ENCODE measurements at places on chromosomes 7 and 10. TPM values are rescaled to one million over a fixed set of nuclear protein-coding genes. Genes with fewer than 3 reads are reported as not detected.

DNA sequence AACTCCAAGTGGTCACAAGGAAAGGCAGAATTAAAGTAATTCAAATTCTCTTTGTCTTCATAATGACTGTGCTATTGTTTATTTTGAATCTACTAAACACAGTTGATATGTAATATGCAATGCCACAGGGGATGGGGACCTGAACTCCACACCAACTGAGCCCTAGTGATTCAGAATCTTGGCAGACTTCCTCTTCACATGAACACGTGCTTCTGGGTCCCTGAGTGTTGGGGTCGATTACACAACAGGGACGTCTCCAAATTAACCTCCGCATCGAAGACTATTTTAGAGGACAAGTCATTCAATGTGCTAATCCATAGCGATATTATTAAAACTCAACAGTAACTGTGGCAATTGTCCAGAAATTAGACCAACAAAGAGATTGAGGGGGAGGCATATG, 95.3 kb upstream of the CARD11 start:
- H3K27ac ChIP-seq = no peak overlapping the region
- H3K4me1 ChIP-seq = no peaks in the 10 kb centered on the region
- H3K27me3 ChIP-seq = no peaks in the 10 kb centered on the region
- H3K4me3 ChIP-seq = no peak overlapping the region
- H3K36me3 ChIP-seq = no peaks in the 10 kb centered on the region

GRCh38 chr7:128053023-128053422, 21.8 kb upstream of the LRRC4 start:
- no peak overlapping the region for H3K27ac ChIP-seq
- H3K36me3 ChIP-seq = no peaks in the 10 kb centered on the region
- H3K4me1 ChIP-seq = peaks cover 9% of the 10 kb centered on the region
- no peaks in the 10 kb centered on the region for H3K27me3 ChIP-seq

The CEP55 gene
- 1.4 TPM for total RNA-seq

DNA sequence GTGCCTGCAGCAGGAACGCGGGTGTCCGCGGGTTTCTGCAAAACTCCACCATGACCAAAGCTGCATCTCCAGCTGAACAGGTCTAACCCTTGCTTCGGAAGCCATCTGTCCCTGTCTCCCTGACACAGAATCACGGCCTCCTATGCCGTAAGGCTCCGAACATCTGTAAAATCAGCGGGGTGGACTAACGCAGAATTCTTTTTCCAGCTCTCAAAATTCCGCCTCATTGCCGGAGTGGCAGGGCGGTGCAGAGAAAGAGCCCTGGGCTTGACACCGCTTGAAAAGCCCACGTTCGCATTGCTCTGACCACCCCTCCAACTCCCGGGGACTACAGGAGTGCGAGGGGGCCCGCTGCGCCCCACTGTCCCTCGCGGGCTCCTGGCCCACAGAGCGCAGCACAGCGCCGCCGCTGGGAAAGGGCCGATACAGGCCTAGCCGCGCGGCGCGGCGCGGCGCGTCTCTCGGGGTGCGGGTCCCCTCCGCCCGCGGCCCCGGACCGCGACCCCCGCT, 409 bp downstream of the DNMBP start:
- H3K36me3 ChIP-seq = no peaks in the 10 kb centered on the region
- peak overlapping the region; percentile 82 for H3K4me3 ChIP-seq
- H3K27me3 ChIP-seq = no peaks in the 10 kb centered on the region
- peak; percentile 75 for DNase-seq
- peaks cover 43% of the 10 kb centered on the region for H3K4me1 ChIP-seq
- H3K27ac ChIP-seq = peak overlapping the region; percentile 82

DNA sequence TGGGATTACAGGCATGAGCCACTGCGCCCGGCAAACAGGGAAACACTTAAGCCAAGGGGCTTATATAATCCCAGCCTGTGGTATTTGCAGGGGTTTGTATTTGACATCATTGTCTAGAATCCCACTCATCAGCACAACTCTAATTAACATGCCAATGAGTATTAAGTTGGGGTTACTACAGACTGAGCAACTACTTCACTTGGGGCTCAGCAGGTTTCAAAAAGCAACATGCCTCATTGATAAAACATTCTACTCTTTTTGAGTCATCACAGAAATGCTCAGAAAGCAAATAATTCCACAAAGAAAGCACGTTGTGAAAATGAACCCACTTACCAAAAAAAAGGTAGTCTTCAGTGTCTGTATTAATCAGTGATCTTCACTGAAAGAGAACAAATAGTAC, 236.9 kb upstream of the CELF2 start:
- no peak overlapping the region for H3K27ac ChIP-seq
- DNase-seq = no peak
- no peaks in the 10 kb centered on the region for H3K36me3 ChIP-seq
- H3K4me1 ChIP-seq = peaks cover 8% of the 10 kb centered on the region
- H3K4me3 ChIP-seq = no peak overlapping the region

DNA sequence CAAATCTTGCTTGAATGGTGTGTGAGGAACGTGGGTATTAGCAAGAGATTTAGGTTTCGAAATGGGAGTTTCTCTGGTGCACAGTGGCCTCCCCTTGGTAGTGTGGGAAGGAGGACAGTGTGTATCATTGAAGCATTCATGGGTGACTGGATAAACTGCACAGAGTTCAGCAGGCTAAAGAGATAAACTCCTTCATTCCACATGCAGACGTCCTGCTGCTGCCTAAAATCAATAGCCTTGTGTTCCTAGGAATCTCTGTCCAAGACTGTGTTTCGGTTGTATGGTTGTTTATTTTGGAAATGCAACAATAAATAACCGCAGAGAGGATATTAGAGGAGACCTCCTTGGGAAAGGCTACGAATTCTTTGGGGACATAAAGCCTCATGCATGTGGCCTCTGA, 100.9 kb upstream of the FAM171A1 start:
- no peaks in the 10 kb centered on the region for H3K27me3 ChIP-seq
- no peak overlapping the region for H3K4me3 ChIP-seq
- no peak for DNase-seq

The WDR86 gene
- 4.4 TPM for total RNA-seq

DNA sequence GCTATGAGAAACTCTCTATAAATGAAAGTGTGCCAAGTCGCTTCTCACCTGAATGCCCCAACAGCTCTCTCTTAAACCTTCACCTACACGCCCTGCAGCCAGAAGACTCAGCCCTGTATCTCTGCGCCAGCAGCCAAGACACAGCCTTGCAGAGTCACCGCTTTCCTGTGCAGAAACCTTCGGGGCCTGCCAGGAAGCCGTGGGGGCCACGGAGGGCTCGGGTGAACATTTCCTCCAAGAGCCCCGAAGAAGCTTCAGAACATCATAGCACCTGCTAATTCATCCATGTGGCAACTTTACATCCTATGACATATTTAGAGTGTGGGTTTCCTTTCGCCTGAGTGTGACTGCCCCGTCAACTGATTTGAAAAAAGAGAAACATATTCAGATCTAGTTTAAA, 55.7 kb upstream of the PRSS58 start:
- no peak overlapping the region for H3K27ac ChIP-seq
- H3K27me3 ChIP-seq = no peaks in the 10 kb centered on the region
- H3K4me3 ChIP-seq = no peak overlapping the region

The AGMO gene
- not detected for total RNA-seq

GRCh38 chr7:150854066-150855000, 2.0 kb downstream of the AOC1 start:
- no peak overlapping the region for H3K27ac ChIP-seq
- DNase-seq = no peak
- no peaks in the 10 kb centered on the region for H3K36me3 ChIP-seq
- no peaks in the 10 kb centered on the region for H3K4me1 ChIP-seq
- no peak overlapping the region for H3K4me3 ChIP-seq

DNA sequence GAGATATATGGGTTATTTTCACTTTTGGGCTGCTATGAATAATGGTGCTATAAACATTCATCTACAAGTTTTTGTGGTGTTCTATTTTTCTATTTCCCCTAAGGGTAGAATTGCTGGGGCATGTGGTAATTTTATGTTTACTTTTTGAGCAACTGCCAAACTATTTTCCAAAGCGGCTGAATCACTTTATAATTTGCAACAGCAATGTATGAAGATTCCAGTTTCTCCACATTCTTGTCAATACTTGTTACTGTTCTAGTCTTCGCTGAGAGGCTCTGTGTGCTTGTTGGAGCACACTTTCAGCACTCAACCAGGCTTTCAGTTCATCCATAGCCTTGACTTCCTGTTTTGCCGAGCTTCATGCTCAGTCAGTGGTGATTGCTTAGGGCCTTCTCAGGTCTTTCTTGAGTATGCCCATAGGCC, 39.0 kb downstream of the ADK start:
- no peaks in the 10 kb centered on the region for H3K27me3 ChIP-seq
- DNase-seq = no peak
- no peak overlapping the region for H3K4me3 ChIP-seq
- no peaks in the 10 kb centered on the region for H3K36me3 ChIP-seq
- H3K27ac ChIP-seq = peak overlapping the region; percentile 78
- H3K4me1 ChIP-seq = peaks cover 22% of the 10 kb centered on the region

GRCh38 chr10:131088619-131089018, 222.9 kb downstream of the TCERG1L start:
- no peak overlapping the region for H3K27ac ChIP-seq
- no peaks in the 10 kb centered on the region for H3K4me1 ChIP-seq
- H3K36me3 ChIP-seq = no peaks in the 10 kb centered on the region
- no peak for DNase-seq

GRCh38 chr10:34295142-34295548, 520.0 kb downstream of the PARD3 start:
- H3K4me1 ChIP-seq = no peaks in the 10 kb centered on the region
- no peak overlapping the region for H3K4me3 ChIP-seq
- no peak for DNase-seq
- H3K27ac ChIP-seq = no peak overlapping the region
- no peaks in the 10 kb centered on the region for H3K27me3 ChIP-seq
